ENCODE measurements at places on chromosomes 7 and 10.
A peak's percentile ranks its signal among the peaks of the same experiment; 100 is the strongest.

- H3K27me3 ChIP-seq, result no peaks in the 10 kb centered on the region
- H3K4me3 ChIP-seq, result no peak overlapping the region
- DNase-seq, result no peak
- no peaks in the 10 kb centered on the region for H3K4me1 ChIP-seq
These were observed 148.4 kb upstream of the RNF32 start for GRCh38 chr7:156492170-156492569.

DNA sequence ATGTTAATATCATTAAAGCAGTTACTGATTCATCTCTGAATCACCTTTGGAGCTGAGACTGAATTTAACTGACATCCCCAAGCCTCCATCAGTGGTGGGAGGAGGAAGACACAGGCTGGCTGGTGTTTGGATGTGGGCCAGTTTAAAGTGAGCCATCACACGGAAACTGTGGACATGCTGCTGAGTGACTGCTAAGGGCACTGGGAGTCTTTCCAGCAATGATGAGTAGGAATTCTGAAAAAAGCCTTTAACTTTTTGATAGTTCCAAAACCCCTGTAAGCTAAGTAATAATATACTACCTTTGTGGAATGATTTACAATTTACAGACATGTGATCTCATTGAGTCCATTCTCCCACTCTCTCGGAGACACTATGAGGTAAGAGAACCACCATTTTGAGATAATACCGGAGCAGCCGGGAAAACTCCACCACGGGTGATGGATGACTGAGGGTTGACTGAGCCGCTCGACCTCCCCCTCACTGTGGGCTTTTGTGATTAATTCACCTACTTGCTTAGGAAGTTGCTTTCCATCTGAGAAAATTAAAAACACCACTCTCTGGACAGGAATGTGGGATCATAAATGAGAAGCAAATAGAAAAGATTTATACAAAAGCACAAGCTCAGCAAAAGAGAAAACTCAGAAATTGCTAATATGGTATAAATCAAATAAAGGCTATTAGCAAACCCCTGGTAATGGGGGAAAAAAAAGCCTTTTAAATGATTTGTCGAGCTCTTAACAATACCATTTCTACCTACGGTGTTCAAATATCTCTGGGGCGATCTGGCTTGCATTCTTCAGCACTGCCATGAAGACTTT lies 194.8 kb downstream of the FANK1 start:
- no peaks in the 10 kb centered on the region for H3K4me1 ChIP-seq
- DNase-seq, result no peak
- no peak overlapping the region for H3K27ac ChIP-seq
- no peaks in the 10 kb centered on the region for H3K27me3 ChIP-seq

GRCh38 chr10:132168571-132169030 lies 18.1 kb upstream of the DPYSL4 start:
- H3K4me1 ChIP-seq, result no peaks in the 10 kb centered on the region
- H3K4me3 ChIP-seq, result no peak overlapping the region
- no peak overlapping the region for H3K27ac ChIP-seq
- H3K27me3 ChIP-seq, result no peaks in the 10 kb centered on the region
- DNase-seq, result no peak

- H3K27ac ChIP-seq, result peak overlapping the region; percentile 52
- H3K36me3 ChIP-seq, result peaks cover 20% of the 10 kb centered on the region
- no peak for DNase-seq
- no peaks in the 10 kb centered on the region for H3K27me3 ChIP-seq
- H3K4me1 ChIP-seq, result peaks cover 86% of the 10 kb centered on the region
These were observed 39.8 kb downstream of the RGS10 start for GRCh38 chr10:119502618-119503155.

GRCh38 chr10:117740088-117740487 lies 197.5 kb downstream of the EMX2 start:
- no peaks in the 10 kb centered on the region for H3K36me3 ChIP-seq
- no peak overlapping the region for H3K27ac ChIP-seq
- no peak for DNase-seq
- no peak overlapping the region for H3K4me3 ChIP-seq
- H3K4me1 ChIP-seq, result no peaks in the 10 kb centered on the region

DNA sequence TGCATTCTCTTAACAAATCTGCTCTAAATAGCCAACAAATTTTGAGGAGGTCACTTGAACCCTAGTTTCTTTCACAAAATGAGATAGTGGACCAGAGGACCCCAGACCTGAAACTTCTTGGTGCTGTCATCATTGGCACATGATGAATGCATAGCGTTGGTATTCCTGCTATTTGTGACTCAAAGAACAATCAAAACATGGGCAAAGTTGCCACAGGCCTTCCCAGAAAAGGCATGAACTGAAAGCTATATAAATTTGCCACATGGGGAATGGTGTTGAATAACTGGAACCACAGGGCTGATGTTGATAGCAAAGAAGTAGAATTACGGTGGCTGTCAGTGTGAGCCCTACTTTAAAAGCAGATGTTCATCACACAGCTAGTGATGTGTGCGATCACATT lies 219.9 kb upstream of the KMT2E start:
- H3K36me3 ChIP-seq, result no peaks in the 10 kb centered on the region
- H3K27ac ChIP-seq, result no peak overlapping the region
- no peak overlapping the region for H3K4me3 ChIP-seq
- H3K4me1 ChIP-seq, result no peaks in the 10 kb centered on the region
- DNase-seq, result no peak
